ENCODE measurements at places on chromosomes 12 and 14.

DNA sequence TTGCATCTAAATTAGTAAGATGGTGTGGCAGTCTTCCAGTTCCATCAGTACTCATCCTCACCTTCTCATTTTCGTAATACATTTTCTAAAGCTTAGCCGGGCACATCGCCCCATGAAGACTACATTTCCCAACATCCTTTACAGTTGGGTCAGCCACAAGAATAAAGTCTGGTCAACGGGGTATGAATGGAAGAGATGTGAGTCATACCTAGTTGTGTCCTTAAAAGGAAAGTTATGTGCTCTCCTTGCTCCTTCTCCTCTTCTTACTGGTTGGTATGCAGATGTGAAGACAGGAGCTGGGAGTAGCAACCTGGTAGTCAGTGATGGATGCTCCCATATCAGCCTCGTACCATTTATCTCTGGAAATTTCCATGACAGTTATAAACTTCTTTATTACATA, 35.9 kb upstream of the EGLN3 start:
- DNase-seq = no peak

DNA sequence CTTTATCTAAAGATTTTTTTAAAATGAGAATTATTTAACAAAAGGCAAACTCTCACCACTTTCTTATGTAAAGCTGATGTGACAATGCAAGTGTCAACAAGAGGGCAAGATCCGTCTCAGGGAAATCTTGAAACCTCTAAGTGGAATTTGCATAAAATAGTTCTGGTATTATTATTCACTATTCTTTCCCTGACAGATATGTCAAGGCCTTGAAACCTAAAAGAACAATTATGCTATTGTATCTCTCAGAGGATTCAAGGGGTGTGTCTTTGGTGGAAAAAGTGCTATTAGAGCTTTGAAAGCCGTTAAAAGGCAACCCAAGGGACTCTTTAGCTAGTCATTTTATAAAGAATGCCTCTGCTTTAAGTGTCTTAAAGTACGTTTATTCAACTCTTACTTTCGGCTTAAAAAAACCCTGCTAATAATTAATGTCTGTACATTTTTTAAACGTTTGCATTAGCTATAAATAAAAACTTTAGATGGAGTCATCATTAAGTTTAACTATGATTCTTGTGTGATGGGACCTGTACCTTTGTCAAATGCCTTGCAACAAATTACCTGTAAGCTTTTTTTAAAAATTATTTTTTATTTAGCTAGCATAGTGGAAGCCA, 585.5 kb downstream of the VRK1 start:
- DNase-seq = no peak

DNA sequence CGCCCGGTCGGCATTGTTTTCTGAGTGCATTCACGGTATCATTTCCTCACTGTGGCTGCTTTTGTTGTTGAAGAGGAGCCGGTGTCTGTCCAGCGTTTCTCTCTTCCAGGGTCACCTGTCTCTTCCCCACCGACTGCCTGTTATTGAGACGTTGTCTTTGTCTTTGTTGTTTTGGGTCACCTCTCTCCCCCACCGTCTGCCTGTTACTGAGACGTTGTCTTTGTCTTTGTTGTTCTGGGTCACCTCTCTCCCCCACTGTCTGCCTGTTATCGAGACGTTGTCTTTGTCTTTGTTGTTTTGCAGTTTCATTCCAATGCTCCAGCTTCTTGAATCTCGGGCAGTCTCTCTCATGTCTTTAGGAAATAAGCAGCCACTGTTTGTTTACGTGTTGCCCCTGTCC, 69.9 kb downstream of the DDX51 start:
- no peak for DNase-seq

GRCh38 chr12:11834104-11834812, 184.8 kb downstream of the ETV6 start:
- no peak for DNase-seq

DNA sequence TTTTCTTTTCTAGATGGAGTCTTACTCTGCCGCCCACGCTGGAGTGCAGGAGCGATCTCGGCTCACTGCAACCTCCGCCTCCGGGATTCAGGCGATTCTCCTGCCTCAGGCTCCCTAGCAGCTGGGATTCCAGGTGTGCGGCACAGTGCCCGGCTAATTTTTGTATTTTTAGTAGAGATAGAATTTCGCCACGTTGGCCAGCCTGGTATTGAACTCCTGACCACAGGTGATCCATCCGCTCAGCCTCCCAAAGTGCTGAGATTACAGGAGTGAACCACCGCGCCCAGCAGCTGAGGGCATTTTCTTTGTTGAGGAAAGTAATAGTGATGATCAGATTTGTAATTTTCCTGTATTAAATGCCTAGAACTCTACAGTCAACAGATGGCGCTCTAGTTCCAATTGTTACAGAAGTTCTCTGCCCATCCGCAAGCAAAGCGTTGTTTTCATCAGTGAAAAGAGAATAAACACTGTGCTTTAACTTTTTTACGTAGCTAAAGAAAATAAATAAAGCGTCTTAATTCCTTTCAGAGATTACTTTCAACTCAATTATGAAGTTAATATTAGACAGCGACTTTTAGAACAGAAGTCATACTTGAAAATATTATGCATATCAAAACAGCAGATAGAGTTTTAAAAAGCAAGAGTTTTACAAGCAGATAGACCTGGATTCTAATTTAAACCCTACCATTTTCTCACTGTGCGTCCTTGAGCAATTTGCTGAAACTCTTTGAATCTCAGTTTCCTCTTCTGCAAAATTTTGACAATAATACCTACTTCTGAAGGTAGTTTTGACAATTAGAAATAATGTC, 335.1 kb downstream of the DUSP6 start:
- peak; percentile 70 for DNase-seq
